ENCODE measurements at places on chromosomes 2 and 18. TPM values are rescaled to one million over a fixed set of nuclear protein-coding genes. Genes with fewer than 3 reads are reported as not detected.

GRCh38 chr2:39696101-39696553, 30.4 kb downstream of the TMEM178A start:
- DNase-seq, result no peak

GRCh38 chr2:30265052-30266015, 34.0 kb downstream of the LBH start:
- no peak for DNase-seq

GRCh38 chr2:73004466-73004865, 67.0 kb downstream of the SFXN5 start:
- no peak for DNase-seq

DNA sequence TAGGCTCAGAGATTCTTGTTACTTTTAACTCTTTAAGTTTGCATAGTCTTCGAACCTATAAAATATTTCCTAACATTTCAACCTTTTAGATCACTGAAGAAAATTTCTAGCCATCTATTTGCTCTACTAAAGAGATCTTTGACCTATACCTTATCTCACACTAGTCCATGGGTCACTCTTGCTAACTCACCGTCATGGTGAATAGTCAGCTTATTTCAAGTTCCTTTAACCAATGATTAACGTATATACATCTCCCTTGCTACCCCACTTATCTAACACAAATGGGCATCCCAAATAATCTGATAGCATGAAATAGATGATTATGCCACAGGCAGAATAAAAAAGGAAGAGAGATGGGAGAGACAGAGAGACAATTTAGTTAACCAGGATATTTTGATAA, 303.1 kb downstream of the GPD2 start:
- DNase-seq, result no peak

GRCh38 chr2:45681675-45682074, 30.2 kb downstream of the PRKCE start:
- DNase-seq, result no peak

DNA sequence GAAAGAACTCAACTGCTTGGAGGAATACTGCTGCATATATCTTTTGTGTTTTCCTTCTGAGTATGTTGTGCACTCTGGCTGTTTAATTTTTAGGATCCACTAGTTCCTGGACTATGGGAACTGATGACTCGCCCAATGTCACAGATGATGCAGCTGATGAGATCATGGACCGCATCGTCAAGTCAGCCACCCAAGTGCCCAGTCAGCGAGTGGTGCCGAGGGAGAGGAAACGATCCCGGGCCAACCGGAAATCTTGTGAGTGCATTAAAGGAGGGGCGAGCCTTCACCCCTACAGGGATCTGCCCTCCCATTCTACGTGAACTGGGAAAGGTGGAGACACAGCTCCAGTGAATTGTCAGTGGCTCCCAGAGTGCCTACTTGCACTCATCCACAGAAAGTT, 59.6 kb downstream of the TPGS2 start:
- no peak for DNase-seq

Gene SULT1C2
- not detected for total RNA-seq

Gene COL6A3
- total RNA-seq, result 0.19 TPM

Gene ANKRD62
- total RNA-seq, result not detected

Gene SIX3
- not detected for total RNA-seq

GRCh38 chr2:64025741-64026140, 6.5 kb upstream of the VPS54 start:
- no peak for DNase-seq

GRCh38 chr2:83006961-83007360, 1452.1 kb downstream of the SUCLG1 start:
- DNase-seq, result no peak

GRCh38 chr18:11398625-11399024, 210.8 kb upstream of the SLC35G4 start:
- no peak for DNase-seq

Gene IL36RN
- total RNA-seq, result not detected

DNA sequence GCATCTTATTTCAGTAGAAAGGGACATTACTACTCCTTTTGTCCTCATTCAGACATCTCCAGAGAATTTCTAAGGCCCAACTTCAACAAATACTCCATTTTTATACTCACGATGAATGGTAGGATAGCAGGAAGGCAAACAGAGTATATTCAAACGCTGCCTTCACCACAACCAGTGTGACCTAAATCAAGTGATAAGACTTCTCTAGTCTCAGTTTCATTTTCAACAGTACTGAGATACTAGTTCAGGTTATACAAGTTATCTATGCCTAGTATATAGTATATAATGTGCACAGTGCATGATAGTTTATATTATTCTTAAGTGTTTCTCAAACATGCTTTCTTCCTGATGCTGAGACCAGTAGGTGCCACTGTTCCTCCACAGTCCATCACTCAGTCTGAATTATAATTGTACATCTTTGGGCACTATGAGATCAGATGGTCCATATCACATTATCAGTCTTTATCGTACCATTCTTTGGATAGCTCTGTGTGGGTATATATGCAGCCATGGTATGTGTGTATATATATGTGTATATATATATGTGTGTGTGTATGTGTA, 66.3 kb upstream of the RPE start:
- DNase-seq, result no peak

Gene SOS1
- 168 TPM for total RNA-seq

DNA sequence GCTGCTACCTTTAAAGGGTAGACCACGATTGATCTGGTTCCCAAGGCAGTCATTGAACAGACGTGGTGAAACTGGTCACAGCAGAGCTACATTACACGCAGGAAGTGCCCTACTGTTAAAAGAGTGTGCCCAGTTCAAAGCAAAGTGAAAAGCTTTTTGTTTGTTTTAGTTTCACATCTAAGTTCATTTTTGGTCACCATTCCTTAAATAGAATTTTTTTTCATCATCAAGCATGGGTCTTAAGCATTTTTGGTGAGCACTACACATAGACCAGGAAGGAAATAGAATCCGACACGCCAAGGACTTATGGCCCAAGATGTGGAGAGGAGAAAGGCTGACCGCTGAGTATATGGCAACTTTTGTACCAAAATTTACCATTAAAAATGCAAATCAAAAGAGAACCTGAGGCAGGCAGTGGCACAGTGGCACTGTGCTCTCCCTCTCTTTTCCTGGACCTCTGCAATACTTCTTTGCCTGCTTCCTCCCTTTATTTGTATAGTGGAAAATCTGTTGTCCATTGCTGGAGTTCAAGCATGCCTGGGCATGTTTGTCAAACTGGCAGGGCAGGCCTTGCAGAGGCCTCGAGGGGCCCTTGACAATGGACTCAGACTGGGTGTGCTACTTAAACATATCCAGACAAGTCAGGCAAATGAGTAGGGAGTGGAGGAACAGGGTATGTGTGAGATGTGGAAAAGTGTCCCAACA, 42.6 kb upstream of the HNRNPA3 start:
- DNase-seq, result no peak

DNA sequence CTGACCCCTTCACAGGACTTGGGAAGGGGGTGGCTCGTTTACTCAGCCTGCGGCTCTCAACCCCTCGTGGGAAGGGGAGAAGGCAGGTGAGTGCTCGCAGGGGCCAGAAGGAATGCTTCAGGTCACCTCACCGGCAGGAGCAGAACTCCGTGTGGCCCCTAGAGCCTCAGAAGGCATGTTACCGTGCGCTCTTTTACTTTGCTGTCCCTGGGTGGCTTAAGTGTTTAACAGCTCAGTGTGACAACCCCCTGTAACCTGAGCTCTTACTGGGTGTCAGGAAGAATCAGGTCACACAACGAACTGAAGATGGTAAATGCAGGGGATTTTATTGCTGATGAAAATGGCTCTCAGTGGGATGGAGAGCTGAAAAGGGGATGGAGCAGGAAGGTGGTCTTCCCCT, 1235.4 kb downstream of the LRP1B start:
- no peak for DNase-seq

DNA sequence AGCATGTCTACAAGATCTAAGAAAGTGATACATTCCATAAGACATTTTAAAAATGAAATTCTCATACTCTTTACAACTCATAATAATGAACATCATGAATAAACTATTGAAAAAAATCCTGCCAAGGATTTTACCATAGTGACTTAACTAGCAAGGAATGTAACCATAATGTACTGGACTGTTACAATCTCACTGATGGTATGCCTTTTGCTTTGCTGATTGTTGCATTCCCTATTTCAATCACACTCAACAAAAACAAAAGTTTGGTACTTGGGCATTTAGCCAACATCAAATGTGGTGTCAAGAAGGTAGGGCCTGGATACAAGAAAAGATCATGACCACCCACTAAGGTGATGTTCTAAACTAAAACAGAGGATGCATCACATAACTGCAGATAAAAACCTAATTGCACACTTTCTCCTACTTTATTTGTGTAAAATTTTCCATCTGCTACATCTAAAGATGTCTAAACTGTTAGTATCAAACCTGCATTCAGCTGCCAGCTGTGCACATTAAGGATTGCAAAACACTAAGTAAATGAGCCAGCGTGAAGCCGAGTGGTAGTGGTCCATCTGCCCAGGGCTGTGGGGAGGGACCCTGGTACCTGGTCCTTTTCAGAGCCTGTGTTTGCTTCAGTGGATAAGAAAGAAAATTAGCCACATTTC, 564.4 kb downstream of the ZEB2 start:
- DNase-seq, result no peak

DNA sequence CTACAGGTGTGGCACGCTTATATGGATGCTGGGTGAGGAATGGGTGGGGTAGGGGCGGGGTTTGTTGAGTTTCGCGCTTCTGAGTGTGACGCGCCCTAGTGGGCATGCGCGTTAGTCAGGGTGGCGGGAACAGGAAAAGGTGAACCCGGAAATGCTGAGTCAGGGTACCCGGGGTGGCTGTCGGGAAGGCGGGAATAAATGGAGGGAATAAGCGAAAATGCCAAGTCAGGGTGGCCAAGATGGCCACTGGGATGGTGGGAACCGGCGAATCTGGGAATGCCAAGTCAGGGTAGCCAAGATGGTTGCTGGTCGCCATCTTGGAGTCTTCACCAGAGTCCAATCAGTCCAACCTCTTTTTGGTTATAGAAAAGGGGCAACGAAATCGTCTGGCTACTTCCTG, 585.0 kb downstream of the SUCLG1 start:
- DNase-seq, result no peak

Gene RAD51AP2
- total RNA-seq, result not detected

- DNase-seq, result no peak
These were observed 117.3 kb upstream of the STON1 start for GRCh38 chr2:48412443-48413250.

Gene UPP2
- total RNA-seq, result not detected

- DNase-seq, result no peak
These were observed 982.6 kb upstream of the FANCL start for GRCh38 chr2:59223742-59224141.

DNA sequence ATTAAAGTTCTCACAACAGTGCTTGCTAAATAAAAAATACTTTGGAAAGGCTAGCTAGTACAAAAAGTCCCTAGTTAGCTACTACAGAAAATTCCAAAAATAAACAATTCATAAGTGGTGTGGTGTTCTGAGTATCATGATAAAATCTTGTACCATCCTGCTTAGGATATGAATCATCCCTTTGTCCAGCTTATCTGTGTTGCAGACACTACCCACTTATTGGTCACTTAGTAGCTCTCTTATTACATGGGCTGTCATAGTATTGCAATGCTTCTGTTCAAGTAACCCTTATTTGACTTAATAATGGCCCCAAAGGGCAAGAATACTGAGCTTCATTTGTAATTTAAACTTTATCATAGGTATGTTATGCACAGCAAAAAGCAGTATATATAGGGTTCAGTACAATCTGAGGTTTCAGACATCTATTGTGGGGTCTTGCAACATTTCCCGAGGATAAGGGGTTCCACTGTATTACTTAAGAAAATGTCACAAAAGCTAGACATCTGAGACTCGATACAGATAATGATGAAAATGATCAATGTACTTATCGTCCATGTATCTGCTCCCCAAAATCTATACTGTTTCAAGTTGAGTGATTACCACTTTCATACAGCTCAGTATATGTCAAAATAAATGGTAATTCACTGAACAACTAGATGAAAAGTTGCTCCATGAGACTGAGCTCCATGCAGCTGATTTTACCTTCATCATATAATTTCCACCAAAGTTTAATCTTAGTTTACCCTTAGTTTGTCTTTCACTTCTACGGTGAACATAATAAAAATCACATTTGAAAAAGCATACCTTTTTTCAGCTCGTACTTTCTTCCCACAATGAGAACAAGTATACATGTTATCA, 93.8 kb downstream of the C2orf74 start:
- DNase-seq, result no peak

DNA sequence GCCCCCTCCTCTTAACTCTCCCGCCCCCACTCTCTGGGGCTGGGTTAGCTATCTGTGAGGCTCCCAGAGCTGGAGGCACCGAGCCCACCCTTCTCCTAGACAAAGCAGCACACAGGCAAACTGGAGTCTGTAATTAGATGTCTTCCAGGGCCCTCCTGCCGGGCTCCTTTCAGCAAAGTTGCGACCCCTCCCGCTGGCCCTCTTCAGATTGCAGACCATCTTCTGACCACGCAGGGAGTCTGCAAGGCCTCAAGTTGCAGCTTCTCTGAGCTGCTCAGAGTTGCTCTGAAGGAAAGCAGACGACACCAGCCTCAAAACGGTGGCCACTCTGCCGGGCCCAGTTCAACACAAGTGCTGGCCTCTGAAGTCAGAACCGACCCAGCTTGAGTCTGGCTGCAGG, 228.4 kb upstream of the COPS8 start:
- no peak for DNase-seq

DNA sequence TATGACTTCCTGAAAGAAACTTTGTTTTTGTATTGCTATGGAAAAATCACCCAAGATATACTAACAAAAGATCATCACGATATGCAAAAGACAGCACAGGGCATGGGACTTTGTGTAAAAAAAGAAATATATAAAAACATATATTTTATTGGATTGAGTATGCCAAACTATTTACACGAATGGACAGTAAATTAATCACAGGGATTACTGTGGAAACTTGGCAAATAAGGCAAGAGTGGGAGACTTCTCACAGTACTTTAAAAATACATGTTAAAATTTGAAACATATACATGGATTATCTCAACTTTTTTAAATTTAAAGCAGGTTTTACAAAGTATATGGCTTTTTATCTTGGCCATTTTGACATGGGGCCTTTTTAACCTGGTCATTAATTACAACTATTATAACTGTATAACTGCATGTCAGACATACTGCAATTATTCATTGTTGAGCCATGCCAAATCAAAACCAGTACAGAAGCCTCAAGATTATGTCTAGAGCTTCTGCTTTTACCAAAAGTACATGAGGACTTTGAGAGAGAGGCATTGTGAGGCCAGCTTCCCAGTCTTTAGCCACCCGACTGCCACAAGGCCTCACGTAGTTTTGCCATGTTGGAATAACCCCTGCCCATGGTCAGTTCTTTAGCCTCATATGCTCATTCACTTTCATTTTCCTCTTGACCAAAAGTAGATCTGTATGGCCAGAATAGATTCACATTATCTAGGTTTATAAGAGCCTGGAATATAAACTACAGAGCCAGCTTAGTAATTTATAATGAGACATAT, 419.8 kb downstream of the SETBP1 start:
- no peak for DNase-seq

Gene EFEMP1
- total RNA-seq, result not detected
